ENCODE measurements at places on chromosomes 6 and 20. TPM values are rescaled to one million over a fixed set of nuclear protein-coding genes. Genes with fewer than 3 reads are reported as not detected.

GRCh38 chr20:41353530-41353929 is 12.9 kb downstream of the LPIN3 start:
- no peak for DNase-seq

DNA sequence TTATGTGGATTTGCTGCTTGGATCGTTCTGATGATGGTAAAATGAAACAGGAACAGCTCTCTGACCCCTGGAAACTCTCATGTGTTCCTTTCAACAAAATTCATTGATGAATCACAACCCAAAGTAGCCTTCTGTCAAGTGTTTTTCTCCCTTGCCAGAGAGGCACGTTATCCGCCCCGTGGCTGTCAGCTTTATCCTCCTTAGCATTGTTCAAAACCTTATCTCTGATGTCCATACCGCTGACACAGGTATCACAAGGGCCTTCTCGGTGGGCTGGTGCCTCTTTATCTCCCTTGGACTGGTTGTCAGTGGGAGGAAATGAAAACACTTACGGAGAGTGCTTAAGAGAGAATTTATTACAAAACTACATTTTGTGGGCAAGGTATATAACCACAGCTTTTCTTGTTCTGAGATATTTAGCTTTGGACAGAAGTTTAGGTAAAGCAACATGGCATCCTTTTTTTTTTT is 84.9 kb downstream of the TIAM2 start:
- no peak for DNase-seq

Gene PROCR
- 0.24 TPM for total RNA-seq

Gene GUCA1A
- total RNA-seq, result not detected

Gene SLC25A27
- total RNA-seq, result 0.28 TPM

DNA sequence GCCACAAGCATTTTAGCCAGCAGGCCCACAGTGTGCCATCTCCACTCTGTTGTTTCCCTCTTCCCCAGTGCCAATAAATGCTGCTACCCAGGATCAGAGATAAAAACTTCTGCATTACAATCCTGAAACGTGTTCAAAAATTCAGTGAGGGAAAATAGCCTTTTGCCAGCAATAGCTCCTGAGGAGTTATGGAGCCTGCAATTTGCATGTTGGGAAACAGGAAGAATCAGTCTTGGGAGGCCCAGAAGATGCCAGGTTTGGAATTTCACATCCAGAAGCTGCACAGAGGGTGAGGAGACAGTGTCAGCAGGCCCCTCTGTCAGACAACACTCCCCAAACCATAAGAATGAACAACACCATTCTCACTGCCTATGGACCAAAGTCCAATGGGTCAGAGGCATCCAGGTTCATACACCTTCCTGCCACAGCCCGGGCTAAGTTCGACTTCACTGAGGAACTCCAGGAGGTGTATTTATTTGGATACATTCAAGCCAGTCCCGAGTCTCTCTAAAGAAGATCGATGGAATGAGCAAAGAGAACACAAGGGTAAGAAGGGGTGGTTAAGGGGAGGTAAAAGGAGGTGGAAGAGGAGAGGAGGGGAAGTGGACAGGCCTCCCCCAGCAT is 20.8 kb downstream of the RRBP1 start:
- DNase-seq, result no peak
